NCI-H1417 treated with DMSO at 0.1 percent for 48 hours (cell line): ENCODE measurements at places on chromosomes 2 and 18.

DNA sequence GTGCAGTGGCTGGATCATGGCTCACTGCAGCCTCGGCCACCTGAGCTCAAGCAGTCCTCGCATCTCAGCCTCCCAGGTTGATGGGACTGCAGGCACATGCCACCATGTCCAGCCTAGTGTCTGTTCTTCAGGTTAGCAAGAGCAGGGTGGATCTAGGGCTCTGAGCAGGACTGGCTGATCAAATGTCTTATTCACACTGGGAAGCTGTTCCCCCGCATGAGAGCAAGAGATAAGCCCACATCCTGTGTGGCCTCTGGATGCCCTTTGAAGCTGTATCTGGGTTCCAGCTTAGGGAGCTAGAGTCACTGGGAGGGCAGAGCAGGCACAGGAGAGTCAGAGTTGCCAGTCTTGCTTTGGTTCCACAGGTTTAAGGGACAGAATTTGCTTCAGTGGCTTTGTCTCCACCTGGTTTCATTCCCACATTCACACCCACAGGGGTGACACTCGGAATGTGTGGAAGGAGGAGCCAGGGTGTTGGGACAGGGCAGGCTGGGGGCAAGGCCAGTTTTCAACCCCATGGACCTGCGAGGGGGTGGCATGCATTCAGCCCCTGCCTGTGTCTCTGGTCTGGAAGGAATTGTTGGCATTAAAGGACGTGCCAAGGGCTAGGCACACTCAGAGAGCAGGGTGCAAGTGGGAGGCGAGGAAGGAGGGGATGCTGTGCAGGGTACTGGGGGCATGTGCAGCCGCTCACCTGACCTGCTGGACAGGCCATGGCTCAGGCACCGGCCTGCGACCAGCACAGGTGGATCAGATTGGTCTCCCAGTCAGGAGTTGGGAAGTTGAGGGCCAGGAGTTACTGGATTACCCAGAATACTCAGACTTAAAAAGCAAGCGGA, 24.5 kb downstream of the PTPN18 start:
- no peak for DNase-seq

DNA sequence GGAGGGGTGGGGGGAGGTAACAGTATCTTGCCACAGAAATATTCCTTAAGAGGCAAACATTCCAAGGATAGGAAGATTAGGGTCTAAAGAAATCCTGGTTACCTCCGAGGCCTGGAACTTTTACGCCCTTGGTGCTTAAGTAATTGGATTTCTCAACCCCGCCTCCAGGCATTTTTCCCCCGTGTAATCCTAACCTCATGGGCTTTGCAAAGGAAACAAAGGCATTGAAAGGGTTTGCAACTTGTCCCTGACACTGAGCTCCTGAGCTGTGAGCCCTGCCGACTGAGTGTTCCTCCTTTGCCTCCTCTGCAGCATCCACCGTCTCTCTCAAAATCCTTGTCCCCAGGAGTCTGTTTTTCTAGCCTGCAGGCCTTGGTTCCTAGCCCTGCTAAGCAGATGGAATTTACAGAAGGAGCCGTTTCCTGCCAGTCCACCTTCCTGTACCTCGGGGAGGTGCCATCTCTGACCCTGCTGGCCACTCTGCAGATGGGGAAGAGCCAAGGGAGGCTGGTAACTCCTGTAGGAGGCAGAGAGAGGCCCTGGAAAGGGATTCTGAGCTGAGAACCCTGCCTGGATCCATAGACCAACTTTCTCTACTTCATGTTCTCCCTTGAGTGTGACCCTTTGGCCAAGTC, 24.2 kb downstream of the TET3 start:
- DNase-seq, result no peak

- DNase-seq, result no peak
Measured at GRCh38 chr18:3972291-3972930, 482.7 kb downstream of the DLGAP1 start.

- no peak for DNase-seq
Measured at GRCh38 chr2:118371515-118371914, 283.2 kb downstream of the INSIG2 start.

GRCh38 chr2:11775384-11775783, 29.0 kb downstream of the LPIN1 start:
- no peak for DNase-seq

GRCh38 chr2:109497911-109498870, 115.6 kb downstream of the SEPTIN10 start:
- no peak for DNase-seq

GRCh38 chr2:160492401-160493226, 993 bp downstream of the RBMS1 start:
- DNase-seq, result no peak
